Activated gamma-delta T cell treated with anti-CD3 and anti-CD28 coated beads, Interleukin-2, amount 50 U/mL, for 16 hours (primary cell): ENCODE measurements at places on chromosomes 4 and X.

DNA sequence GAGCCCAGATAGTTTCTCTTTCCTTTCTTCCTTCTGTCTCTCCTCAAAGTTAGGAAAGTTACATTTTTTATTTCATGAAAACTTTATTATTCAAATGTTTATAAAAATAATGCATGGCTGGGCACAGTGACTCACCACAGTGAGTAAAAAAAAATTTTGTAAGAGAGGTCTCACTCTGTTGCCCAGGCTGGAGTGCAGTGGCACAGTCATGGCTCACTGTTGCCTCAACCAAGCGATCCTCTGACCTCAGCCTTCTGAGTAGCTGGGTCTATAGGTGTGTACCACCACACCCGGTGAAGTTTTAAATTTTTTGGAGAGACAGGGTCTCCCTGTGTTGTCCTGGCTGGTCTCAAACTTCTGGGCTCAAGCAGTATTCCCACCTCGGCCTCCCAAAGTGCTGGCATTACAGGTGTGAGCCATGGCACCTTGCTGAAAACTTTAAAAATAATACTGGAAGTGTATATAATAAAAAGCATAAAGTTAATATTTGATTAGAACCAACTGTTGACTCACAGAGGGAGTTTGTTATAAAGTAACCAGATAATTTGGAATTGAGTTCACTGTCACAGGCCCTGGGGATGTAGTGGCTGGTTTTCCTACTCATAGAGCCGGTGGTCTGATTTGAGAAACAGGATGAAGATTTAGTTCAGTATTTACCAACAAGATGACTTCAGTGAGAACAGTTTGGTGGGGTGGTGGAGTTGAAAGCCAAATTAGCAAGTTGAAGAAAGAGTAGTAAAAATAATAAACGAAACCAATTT lies 18.0 kb downstream of the CMC4 start:
- no peak for DNase-seq

GRCh38 chr4:174616661-174617060 lies 94.4 kb upstream of the HPGD start:
- no peak for DNase-seq

GRCh38 chrX:101206471-101206870 lies 13.1 kb upstream of the DRP2 start:
- DNase-seq, result no peak

GRCh38 chr4:8906991-8907595 lies 35.5 kb upstream of the HMX1 start:
- no peak for DNase-seq

DNA sequence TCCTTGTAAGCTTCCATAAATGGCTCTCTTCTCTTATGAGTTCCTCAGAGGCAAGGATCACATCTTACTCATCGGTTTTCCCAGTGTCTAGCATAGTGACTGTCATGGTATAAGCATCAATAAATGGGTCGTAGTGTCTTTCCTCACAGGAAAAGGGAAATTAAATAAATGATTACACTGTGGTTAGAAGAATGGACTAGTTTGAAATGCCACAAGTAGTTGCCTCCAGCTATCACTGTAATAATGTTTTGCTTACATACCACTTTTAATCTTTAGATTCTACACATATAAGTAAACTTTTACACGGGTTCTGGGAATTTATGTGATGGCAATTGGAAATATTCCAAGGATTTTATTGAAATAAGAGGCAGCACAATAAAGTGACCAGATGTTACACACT lies 152.8 kb upstream of the CXorf51A start:
- DNase-seq, result no peak

- DNase-seq, result no peak
Measured at GRCh38 chrX:46759645-46759974, 692 bp upstream of the SLC9A7 start.

- DNase-seq, result no peak
Measured at GRCh38 chr4:8907596-8908205, 36.1 kb upstream of the HMX1 start.

- DNase-seq, result no peak
Measured at GRCh38 chrX:123476611-123477219, 256.1 kb downstream of the THOC2 start.

GRCh38 chr4:183533698-183534097 lies 28.8 kb downstream of the ING2 start:
- no peak for DNase-seq

GRCh38 chr4:56234098-56234497 lies 153.2 kb downstream of the AASDH start:
- no peak for DNase-seq

DNA sequence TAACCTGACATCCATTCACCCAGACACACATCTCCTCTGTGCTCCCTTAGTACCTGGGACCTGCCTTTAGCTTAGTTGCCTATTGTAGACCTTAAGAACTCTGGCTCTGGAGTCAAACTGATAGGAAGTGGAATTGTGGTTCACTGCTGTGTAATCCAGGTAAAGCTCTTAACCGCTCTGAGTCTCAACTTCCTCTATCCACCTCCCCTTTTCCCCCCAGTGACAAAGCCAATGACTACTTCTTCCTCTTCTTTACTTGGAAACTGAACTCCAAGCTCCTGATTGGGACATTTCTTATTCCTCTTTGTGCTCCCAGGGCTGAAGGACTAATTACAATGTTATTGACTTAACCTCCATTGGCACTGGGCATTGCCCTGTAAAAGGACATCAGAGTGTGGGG lies 94.1 kb downstream of the DRD5 start:
- DNase-seq, result no peak

- no peak for DNase-seq
Measured at GRCh38 chr4:143019351-143019750, 165.4 kb upstream of the USP38 start.

GRCh38 chrX:42490111-42490510 lies 287.9 kb downstream of the PPP1R2C start:
- DNase-seq, result no peak

GRCh38 chr4:163385466-163385865 lies 41.8 kb downstream of the NPY5R start:
- no peak for DNase-seq

- no peak for DNase-seq
Measured at GRCh38 chr4:106601519-106601918, 232.9 kb upstream of the GIMD1 start.

DNA sequence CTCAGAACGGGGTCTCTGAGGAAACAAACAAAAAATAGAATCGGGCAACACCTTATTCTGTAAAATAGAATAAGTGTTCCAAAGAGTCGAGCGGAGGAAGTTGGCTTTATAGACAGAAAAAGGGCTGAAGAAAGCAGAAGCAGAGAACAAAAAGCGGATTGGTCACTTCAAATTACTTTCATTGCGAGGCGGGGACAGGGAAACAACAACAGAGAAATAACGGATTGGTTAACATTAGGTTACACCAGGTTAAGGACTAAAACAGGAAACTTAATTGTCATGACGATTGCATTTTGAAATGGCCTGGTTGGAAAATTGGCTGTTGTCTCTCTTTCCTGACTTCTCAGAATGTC lies 433 bp upstream of the COQ2 start:
- no peak for DNase-seq

DNA sequence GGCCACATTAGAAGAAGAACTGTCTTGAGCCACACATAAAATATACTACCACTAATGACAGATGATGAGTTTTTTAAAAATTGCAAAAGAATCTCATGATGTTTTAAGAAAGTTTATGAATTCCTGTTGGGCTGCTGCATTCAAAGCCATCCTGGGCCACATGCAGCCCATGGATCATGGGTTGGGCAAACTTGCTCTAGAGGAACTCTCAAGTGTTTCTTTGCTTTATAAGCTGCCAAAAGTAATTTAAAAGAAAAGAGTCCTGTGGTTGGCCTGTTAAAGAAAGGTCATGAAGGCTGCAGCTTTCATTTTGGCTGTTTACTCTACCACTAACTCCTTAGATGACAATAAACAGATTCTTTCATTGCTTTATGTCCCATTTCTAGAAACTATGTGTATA lies 218.2 kb downstream of the SCFD2 start:
- DNase-seq, result no peak

- DNase-seq, result no peak
Measured at GRCh38 chrX:134461437-134461836, 1.5 kb downstream of the HPRT1 start.

- no peak for DNase-seq
Measured at GRCh38 chr4:69649207-69649606, 3.8 kb downstream of the UGT2A1 start.

GRCh38 chr4:86461849-86462248 lies 102.0 kb upstream of the MAPK10 start:
- no peak for DNase-seq

- no peak for DNase-seq
Measured at GRCh38 chr4:180333162-180333561, 1910.0 kb upstream of the TENM3 start.

DNA sequence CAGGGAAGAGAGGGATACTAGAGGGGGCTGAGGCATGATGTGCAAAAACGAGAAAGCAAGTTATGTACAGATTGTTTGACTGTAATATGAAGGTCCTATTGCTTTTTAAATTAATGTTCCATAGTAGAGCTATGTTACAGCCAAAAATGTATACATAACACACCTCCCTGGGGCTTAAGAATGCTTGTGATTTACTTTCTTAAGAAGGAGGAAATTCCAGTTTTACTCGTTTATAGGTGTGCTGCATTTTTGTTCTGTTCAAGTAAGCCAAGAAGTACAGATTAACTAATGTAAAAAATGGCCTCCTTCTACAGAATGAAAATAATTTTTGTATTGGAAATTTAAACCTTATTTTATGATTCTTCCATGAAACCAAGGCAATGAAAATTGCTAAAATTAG lies 614.4 kb upstream of the NR3C2 start:
- DNase-seq, result no peak

DNA sequence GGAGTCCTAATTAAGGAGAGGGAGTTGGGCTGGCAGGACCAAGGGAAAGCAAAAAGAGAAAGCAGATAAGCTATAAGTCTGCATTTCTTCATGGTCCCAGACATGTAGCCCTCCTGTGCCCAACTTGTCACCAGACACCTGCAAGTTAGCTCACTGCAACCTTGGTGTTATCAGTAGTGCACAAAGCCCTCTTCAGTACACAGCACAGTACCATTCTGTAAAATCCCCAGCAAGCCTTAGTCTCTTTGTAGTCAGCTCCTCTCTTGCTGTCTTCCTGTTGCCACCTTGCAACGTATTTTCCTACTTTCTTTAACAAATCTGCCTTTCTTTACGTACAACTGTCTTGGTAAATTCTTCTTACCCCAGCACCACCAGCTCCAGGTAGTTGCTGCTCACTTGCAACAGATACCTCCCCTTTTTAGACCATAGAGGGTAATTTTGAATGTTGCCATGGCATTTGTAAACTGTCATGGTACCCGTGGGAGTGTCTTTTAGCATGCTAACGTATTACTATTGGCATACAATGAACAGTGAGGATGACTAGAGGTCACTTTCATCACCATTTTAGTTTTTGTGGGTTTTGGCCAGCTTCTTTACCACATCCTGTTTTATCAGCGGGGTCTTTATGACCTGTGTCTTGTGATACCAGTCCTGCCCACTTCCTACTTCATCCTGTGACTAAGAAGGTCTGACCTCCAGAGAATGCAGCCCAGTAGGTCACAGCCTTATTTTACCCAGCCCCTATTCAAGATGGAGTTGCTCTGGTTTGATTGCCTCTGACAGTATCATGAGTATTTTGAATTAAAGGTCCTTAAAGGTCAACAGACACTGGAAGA lies 28.3 kb upstream of the AP1S2 start:
- DNase-seq, result no peak

DNA sequence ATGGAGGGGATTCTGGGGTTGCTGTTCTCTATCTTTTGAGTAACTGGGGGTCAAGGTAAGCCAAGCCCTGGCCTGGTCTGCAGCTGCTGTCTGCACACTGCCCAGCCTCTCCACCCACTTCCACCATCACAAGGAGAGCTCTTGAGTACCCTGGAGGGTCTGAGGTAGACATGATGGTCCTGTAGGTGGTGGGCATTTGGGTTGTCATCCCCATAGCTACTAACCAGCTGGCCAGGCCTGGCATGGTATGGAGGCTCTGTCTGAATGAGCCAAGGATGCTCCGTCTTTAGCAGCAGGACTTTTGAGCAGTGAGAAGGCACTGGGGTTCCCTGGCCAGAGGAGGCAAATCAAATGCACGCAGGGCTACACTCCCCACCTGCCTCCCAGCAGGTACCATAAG lies 82.7 kb downstream of the NHSL2 start:
- no peak for DNase-seq

GRCh38 chr4:148048598-148048997 lies 316.7 kb downstream of the ARHGAP10 start:
- no peak for DNase-seq

GRCh38 chr4:5870701-5871100 lies 22.2 kb downstream of the CRMP1 start:
- no peak for DNase-seq

- no peak for DNase-seq
Measured at GRCh38 chr4:8234715-8235114, 34.8 kb upstream of the HTRA3 start.

DNA sequence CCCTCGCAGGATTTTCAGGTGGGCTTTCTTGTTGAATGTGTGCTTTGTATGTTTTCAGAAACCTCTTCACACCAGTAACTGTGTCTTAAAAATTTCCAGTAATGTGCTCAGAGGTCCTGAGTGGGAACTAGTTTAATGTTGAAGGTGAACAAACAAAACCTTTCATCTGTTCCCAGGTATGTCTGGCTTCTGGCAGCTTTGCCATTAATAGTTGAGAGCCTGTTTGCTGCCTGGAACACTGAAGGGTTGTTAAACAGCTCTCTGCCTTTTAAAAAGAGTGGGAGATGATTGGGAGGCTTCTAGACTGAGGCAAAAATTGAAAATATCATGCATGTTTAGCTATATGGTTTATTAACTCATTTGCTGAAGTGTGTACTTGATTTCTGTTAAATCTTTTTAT lies 161.2 kb upstream of the AGTR2 start:
- DNase-seq, result no peak

DNA sequence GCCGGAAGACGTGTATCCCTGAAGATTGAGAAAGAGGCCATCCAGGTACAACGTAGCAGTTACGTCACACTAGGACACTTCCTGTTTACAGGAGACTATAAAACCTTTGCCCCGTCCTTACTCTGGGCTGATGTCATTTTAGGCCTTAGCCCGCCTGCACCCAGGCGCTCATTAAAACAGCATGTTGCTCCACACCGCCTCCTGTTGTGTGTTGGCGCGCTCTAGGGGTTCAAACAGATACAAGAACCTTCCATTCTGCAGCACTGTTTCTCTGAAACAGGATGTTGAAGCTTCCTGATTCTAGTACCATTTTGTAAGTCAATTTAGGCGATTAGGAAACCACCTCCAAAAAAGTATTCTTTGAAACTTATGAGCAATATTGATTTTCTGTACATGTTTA lies 722.1 kb downstream of the PCDH7 start:
- DNase-seq, result no peak

GRCh38 chrX:130626521-130626920 lies 224.7 kb downstream of the RBMX2 start:
- DNase-seq, result no peak

DNA sequence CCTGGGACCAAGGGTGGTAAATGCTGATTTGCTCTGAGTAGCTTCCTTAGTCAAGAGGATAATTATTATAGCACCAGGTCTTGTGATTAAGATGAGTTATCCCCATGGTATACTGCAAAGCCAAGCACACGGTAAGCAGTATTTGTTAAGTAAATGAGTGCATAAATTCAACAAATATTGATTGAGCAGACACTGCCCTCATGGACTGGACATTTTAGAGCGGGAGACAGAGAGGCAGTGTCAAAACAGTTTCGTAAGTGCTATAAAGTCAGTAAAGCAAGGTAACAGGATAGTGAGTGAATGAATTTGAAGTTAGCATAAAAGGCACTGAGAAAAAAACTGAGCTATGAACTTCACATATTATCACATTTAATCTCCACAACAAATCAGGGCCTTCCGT lies 13.9 kb downstream of the PHF8 start:
- no peak for DNase-seq

GRCh38 chr4:3387943-3388361 lies 53.8 kb upstream of the HGFAC start:
- no peak for DNase-seq

GRCh38 chr4:100696531-100696930 lies 178.7 kb upstream of the EMCN start:
- DNase-seq, result no peak
